AG04450 (cell line): ENCODE measurements at places on chromosomes 11 and 22.
A peak's percentile ranks its signal among the peaks of the same experiment; 100 is the strongest.

DNA sequence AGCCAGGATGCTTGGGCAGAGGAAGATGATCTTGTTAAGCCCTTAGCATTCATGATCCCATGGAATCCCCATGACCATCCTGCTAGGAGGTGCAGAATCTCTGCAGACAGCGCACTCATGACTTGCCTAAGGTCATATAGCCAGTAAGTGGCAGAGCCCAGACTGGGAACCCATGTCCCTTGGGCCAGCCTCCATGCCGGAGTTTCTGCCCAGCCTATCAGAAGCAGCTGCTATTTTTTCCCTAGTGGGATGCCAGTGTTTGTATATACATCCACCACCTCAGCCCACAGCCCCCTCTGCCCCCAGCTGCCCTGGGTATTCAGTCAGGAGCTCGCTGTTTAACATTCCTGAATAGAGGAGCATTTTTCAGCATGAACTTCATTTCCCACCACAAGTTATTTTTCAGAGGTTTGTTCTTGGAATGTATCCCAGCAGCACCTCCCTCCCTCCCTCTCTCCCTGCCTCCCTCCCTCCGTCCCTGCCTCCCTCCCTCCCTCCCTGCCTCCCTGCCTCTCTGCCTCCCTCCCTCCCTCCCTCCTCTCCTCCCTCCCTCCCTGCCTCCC lies 34.4 kb upstream of the SUSD2 start:
- peak; percentile 92 for DNase-seq

DNA sequence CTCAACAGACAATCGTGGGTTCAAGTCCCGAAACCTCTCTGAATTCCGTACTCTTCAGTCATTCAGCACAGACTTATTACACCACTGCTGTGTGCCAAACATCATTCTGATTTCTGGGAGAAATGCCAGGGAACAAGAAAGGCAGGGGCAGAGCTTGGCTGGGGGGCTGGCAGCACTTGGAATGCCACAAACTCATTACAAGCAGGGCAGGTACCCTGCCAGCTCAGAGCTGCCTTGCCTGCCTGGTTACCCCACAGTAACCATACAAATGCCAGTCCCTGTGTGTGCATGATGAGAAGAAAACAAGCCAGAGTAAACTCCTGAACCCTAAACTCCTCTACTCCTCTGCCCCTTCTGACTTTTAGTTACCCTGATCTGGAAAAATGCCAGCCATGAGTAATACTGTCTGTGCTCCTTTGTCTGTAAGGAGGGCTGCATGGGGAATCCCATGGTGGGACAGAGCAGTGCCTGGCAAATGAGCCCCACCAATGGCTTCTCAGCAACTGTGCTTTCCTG lies 6.9 kb upstream of the RAD9A start:
- no peak for DNase-seq

- DNase-seq: peak; percentile 38
Observed at GRCh38 chr11:105937331-105937730, 84.7 kb downstream of the MSANTD4 start.

GRCh38 chr11:99268886-99269285 lies 248.1 kb downstream of the CNTN5 start:
- no peak for DNase-seq

GRCh38 chr11:16815047-16815767 lies 76.8 kb downstream of the C11orf58 start:
- no peak for DNase-seq

- DNase-seq: no peak
Observed at GRCh38 chr11:130850185-130850944, 65.9 kb downstream of the SNX19 start.

DNA sequence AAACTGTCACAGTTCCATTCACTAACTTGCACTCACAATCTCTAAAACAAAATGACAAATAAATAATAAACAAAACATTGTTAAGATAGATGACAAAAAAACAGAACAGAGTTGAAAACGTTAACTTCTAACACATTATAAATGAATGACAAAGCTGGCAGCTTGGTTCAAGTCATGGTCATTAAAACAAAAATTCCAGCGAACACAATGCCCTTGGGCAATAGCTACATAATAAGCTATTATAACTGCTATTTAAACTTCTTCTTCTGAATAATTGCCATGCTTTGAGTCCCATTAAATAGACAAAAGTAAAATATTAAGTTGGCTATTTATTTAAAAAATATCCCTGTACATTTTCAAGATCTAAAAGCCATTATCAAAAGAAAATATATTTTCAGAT lies 54.7 kb downstream of the PICALM start:
- no peak for DNase-seq

DNA sequence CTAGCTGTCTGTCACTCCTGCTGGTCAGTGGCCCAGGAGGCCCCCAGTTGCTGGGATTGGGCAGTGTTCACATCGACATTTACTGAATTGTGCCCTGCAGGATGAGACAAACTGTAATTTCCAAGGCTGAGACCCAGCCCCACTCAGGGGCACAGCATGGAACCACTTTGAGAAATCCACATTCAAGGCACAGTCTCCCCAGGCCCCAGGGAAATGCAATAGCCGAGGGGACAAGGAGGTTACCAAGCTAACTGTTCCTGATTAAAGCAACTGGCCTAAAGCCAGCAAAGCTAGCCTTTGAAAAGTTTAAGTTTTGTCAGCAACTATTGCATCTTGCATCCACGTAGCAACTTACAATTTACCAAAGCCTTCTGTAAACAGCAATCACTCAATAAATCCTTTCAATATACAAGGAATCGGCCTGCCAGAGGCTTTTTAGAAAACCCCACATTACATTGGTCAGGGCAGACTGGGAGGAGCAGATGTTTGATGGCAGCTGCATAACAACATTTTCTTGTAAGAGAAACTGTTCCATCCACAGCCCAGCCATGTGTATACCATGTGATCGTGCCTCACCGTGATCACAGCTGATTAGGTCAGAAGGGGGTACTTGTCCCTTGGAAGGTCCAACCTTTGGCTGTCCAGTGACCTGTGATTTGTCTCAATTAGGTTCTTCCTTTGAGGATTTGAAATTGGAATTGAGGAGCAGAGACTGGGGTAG lies 103.9 kb downstream of the TENM4 start:
- no peak for DNase-seq

GRCh38 chr22:38828616-38829205 lies 15.1 kb downstream of the NPTXR start:
- no peak for DNase-seq

DNA sequence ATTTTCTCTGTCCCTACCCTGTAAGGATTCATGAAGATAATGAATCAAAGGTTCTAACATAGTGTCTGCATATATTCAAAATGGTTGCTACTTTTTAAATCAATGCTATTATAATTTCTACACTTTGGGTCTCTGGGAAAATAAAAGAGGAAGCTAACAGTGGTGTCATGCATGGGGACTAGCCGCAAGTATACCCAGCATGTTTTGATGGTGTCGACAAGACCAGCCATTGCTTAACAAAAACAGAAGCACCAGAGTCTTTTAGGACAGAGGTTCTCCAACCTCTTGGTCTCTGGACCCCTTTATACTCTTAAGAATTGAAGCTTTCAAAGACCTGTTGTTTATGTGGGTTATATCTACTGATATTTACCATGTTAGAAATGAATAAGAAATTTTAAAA lies 37.8 kb downstream of the RNF141 start:
- DNase-seq: no peak

- DNase-seq: peak; percentile 24
Observed at GRCh38 chr11:102226702-102227490, 90.4 kb upstream of the BIRC3 start.

GRCh38 chr22:31496735-31497146 lies 405 bp downstream of the SFI1 start:
- DNase-seq: no peak

DNA sequence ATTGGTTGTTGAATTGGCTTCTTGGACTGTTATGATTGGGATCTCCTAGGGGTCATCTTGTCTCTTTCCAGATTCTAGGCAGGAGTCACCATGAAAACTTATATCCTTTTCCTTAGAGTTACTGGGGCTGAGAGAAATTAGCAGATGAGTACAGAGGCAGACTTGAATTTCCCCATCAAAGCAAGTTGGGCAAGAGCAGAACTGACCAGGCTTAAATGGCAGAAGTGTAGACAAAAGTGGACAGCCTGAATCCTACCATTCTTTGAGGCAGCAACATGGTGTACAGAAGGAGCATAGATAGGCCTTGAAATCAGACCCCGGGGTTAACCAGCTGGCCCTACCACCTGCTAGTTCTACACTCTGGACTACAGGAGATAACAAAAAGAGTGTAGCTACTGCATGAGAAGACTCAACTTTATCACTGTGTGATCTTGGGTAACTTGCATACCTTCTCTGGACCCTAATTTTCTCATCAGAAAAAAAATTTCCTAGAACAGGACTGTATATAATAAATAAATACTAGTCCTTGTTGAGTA lies 427.4 kb upstream of the CADM1 start:
- no peak for DNase-seq

- DNase-seq: no peak
Observed at GRCh38 chr22:36457688-36458450, 23.6 kb downstream of the TXN2 start.

DNA sequence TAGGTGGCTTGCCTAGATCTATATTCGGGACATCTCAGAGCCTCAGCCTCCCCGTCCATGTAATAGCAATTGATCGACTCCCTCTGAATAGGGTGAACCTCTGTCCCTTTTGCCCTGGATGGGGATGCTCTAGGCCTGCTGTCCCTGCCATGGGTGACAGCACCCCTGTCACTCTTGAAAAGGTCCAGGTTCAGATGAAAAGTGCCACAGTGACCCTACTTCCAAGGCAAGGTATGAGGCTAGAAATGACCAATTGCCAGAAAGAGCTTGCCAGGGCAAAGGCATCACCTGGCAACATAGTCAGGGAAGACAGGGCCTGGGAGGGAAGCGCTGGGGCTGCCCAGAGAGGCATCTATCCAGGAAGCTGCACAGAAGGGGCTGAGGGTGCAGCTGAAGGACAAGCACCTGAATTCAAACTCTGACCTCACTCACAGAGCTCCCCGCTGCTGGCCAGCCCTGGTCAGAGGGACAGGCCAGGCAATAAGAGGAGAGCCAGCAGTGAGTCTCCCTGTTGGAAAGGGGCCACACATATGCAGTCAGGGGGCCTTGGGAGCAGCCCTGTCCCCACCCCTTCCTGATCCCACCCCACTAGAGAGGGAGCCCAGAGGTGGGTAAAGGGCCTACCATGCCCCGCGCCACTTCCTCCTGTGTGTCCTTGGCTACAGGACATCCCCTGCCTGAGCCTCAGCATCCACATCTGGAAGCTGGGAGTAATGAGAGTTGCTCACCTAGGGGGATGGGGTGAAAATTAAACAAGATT lies 9.0 kb upstream of the APOBEC3A start:
- DNase-seq: no peak

DNA sequence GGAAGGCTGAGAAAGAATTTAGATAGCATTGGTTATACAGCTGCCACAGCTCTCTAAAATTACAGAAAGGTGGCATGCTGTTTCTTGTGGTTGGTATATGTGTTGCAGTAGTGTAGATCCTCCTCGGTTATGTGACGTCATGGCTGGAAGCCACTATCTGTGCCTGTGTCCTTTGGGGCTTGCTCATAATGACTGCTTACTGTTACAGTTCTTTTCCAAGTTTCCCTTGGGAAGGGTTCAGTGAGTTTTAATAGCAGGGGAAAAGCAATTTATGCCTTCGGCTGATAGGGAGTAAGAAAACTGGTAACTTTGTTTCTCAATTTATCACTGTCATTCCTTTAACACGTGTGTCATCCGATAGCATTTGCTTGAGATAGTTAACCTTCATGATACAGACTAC lies 47.2 kb downstream of the POLD3 start:
- no peak for DNase-seq

GRCh38 chr22:21963286-21963685 lies 10.6 kb upstream of the PPM1F start:
- DNase-seq: no peak

GRCh38 chr11:123434911-123435310 lies 4.8 kb downstream of the GRAMD1B start:
- DNase-seq: no peak

DNA sequence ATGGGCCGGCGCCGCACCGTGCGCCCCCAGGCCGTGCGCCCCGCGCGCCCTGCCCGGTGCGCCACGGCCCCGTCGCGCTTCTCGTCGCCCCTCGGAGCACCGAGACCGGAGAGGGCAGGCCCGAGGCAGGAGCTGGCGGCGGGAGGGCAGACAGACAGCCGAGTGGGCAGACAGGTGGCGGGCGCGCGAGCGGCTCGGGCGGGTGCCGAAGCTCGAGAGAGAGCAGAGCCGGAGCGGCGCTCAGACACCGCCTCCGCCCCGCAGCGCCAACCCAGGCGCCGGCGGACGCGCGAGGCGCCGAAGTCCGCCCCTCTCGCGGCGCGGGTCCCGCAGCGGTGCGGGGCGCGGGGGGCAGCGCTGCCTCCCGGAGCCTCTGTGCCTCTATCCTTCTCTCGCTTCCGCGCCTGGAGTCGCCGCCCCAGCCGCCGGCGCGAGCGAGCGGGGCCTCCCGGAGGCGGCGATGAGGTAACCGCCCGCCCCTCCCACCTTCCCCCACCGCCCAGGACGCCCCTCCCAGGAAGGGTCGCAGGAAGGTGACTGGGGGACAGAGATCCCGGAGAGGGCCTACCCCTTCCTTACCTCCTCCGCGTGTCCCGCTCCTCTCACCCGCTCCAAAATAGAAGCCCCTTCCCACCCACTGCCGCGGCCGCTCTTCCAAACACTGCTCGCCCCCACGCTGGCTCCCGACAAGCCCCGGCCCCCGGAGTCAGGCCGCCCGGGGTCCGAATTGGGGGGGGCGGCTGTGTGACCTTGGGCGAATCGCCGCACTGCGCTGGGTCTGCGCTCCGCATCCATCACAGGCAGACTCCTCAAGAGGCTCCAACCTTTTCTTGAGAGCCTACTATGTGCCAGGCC lies at the start of gene RASL10A:
Gene RASL10A, minus strand, starts transcription at position 412 of the 855 bp plus-strand sequence. CDS start 451 bp downstream, outside the sequence.
- DNase-seq: no peak

GRCh38 chr11:128904656-128905344 lies 13.6 kb downstream of the KCNJ5 start:
- DNase-seq: no peak

DNA sequence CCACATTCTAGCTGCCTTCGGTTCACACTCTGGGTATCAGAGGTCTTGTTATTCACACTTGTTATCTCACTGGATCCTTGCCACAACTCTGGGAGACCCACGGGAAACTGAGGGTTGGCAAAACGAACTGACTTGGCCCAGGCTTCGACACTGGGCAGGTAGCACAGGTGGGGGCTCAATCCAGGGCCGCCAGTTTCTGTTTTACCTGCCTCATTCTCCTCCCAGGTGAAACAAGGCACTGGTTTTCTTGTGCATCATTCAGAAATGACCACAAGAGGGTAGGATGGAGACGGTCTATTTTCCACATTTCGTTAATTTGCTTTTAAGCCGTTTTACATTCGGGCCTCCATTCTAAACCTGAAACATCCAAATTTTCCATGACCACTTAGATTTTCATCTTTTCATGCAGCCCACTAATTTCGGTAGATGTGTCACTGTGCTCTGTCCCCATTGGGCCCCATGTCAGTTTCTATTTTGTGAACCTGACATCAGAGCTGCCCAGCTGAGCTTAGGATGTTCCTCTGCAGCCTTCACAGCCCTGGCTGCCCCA lies 108.1 kb downstream of the KIAA1671 start:
- no peak for DNase-seq

GRCh38 chr11:57405271-57405860 lies 14.9 kb upstream of the PRG2 start:
- DNase-seq: no peak

DNA sequence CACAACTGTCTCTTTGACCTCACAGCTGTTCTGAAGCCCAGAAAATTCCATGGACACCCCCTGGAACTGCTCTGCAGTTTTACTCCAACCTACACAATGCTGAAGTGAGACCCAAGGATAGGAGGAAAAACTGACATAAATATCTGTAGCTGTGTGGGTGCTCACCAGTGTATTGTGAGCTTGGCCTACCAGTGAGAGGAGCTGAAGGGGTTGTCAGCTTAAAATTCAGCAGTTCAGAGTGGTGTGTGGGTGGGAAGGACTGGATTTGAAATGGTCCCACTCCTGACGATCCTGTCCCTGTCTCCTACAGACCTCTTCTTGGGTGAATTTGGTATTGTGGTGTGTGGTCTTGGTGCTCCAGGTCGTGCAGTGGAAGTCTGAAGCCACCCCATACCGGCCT lies 2.2 kb downstream of the TMEM223 start:
- DNase-seq: no peak
